ENCODE measurements at places on chromosomes 7 and 10.

DNA sequence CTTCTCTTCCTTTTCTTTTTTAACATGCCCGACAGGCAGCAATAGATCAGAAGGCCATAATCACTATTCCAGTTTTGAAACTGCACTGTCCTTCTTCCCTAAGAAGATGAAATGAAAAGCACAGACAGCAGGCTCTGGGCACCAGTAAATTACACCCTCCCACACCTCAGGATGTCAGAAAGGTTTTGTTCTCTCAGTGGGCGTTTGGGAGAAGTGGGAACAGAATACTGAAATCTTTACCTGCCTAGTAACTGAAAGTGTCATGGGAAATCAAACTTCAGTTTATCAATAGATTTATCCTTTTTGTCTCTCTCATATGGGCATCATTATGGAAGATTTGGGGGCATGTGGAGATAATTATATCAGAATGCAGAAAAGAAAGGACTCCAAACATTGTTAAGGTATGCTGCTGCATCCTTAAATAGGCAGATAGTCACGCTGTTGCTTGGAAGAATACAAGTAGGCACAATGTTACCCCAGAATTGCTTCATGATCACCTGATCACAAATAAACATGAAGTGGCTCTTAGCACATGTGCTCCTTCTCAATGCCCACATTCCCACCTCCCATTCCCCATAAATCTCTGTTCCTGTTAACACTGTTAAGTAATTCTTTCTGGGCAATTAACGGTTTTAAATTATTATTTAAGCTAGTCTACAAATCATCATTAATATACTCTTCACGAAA is 113.3 kb downstream of the DOCK4 start:
- DNase-seq = no peak

DNA sequence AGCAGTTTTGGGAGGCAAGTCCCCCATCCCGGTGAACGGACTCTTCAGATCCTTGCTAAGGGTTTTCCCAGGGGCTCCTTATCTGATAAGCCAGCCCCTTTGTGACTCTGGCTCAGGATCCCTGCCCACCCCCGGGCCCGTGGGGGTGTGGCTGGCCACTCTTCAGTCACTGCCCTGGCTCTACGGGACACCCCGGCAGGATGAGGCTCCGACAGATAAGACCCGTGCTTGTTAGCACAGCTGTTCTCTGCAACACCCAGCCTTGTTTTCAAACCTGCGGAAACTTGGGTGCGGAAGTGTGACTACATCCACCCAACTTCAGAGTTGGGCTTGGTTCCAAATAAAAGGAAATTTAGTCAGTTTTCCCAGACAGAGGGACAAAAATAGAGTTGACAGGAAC is 66.7 kb upstream of the PODXL start:
- DNase-seq = no peak

DNA sequence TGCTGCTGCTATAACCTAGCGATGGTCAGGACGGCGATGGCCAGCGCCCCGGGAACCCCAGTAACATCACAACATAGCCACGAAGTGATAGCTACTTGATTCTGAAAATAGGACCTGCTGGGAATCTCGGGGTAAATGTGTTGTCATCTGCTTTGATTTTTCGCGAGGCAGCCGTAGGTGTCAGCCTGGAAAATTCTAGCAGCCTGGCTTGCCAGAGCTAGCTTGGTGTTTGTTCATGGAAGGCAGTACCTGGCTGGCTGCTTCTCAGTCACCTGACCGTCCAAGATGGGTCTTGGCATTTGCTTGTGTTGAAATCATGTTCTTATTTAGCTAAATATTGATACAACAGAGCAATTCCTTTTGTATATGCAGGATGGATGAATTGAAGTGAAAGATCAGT is 82.4 kb upstream of the BTBD16 start:
- no peak for DNase-seq

DNA sequence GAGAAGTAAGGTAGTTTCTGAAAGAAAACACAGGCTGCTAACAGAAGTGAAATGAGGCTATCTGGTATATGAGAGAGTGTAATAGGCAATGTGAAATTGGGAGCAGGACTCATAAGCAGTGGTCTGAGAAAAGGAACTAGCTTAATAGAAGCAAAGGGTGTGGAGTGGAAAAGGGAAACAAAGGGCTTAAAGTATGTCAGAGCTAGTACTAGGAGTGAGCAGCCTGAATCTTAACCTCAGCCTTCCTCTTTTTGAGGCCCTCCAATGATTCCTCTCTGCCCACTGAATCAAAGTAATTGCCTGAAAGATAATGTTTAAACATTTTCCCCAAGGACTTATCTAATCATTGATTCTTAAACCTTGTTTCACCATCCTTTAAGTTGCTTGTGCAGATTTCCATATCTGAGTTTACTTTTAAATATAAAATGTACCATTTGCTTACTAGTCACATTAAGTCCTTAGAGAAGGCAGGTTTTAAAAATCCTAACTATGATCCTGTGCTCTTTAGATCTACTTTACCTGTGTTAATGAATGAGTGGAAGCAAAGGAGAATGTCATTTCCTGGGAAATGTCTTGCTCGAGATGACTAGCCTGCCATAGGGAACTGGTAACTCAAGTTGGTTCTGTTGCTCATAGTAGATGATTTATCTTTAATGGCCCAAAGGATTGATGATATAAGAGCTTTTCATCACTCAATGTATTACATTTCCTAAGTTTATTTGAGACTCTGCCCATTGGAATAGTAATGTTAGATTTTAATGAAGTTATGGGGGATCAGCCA is 155.0 kb downstream of the SKAP2 start:
- DNase-seq = no peak

DNA sequence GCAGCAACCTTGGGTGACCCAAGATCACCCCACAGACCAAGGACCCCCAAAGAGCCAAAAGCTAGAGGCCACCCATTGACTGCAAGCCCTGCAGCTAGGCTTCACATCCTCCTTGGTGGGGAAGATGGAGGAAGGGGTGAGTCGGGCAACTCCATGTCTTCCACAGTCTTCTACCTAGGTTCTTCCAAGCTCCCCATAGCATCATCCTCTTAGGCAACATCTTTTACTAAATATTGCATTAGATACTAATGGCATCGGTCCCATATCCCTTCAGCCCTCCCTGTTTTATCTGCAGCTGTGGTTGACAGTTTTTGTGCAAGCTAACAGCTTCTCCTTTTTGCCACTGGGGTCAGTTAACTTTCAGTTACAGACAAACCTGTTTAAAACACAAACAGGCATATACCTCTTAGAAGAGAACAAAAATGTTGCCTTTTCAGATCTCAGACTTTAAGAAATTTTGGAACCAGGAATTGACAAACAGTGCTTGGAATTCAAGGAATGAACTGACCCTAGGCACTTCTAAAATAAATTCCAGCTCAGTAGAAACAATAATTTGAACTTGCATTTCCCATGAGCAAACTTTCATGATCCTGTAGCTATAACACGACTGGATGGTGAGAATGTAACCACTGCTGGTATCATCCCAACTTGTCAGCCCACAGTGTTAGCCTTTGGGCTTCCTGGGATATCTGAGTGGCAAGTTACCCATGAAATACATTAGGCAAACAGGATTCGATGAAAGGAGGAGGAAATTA is 33.9 kb upstream of the MSMB start:
- DNase-seq = no peak

Measured in esophagus squamous epithelium (tissue), 5 donors.